ENCODE measurements at places on chromosomes 1 and 21. TPM values are rescaled to one million over a fixed set of nuclear protein-coding genes. Genes with fewer than 3 reads are reported as not detected.

Gene PRAMEF12
- total RNA-seq: not detected

Gene CFAP107
- not detected for total RNA-seq

Gene TLR5
- 0.09 TPM for total RNA-seq

Gene RPS6KC1
- total RNA-seq: 7.5 TPM

Gene PHGDH
- total RNA-seq: 51.5 TPM

Gene TTC3
- 63.0 TPM for total RNA-seq

Gene CSMD2
- not detected for total RNA-seq

Gene FCGR1A
- not detected for total RNA-seq

Gene MMEL1
- total RNA-seq: 0.54 TPM

Gene CENPF
- 54.4 TPM for total RNA-seq

Gene IGSF3
- 2.2 TPM for total RNA-seq

Gene HUNK
- total RNA-seq: 0.33 TPM
